NCI-H2029 (cell line): ENCODE measurements at places on chromosomes 1 and 21.

- peak; percentile 93 for DNase-seq
These were observed 158.4 kb upstream of the BACE2 start for GRCh38 chr21:41009398-41010100.

GRCh38 chr1:162753001-162753658 lies 37.4 kb upstream of the HSD17B7 start:
- no peak for DNase-seq

GRCh38 chr1:2102753-2103152 lies 52.5 kb downstream of the PRKCZ start:
- DNase-seq, result no peak

- DNase-seq, result no peak
These were observed 299.1 kb upstream of the DEPDC1 start for GRCh38 chr1:68795956-68796355.

DNA sequence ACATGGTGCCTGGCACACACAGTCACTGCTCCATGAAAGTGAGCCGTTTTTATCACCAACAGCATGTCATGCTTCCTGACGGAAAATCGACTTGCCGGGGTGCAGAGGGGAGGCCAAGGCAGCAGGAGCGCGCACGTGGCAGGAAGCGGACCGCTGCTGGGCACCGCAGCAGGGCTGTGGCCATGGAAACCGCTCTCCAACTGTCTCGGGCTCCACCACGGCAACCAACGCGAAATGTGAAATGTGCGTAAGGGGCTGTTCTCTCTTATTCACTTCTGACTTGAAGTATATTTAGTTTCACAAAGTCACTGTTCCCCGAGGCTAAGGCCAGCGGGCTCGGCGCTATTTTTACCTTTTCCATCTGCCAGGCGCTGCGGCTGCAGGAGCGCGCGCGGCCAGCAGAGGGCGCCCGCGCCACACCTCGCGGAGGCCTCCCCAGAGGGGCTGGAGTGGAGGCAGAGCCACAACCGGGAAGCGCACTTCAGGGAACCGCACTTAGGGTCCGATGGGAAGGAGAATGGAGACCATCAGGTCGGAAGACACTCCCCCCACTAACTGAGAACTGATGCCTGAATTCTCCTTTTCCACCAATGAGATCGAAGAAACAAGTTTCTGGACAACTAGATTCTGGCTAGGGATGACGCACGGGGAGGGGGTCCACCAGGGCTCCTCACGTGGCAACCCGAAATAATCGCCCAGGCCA lies 19.7 kb downstream of the RCC2 start:
- DNase-seq, result no peak

GRCh38 chr1:104987210-104987609 lies 1237.5 kb downstream of the AMY1C start:
- no peak for DNase-seq

DNA sequence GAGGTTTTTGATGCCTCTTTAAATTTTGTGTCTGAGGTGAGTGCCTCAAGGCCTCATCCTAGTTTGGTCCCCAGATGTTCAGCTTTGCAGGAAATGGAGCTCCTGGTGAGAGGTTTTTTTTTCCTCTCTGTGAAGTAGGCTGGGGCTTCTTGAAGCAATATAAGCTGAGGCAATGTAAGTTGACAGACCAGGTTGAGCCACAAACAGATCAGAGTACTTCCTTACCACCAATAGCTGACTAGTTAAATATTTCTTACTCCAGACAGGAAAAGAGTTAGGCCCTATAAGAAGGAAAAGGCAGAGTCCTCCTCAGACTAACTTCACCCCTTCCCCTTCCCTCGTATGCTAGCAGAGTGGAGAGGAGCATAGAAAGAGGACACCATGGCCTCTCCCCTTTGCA lies 341.0 kb downstream of the LMO4 start:
- no peak for DNase-seq

- no peak for DNase-seq
These were observed 227.7 kb downstream of the PRDM2 start for GRCh38 chr1:13927736-13928135.

GRCh38 chr1:91731815-91732214 lies 154.1 kb downstream of the TGFBR3 start:
- DNase-seq, result no peak

GRCh38 chr1:38940339-38941047 lies 1.1 kb downstream of the RHBDL2 start:
- no peak for DNase-seq

- peak; percentile 62 for DNase-seq
These were observed 55.5 kb downstream of the TRABD2B start for GRCh38 chr1:47941609-47942239.

GRCh38 chr1:95340061-95340460 lies 106.1 kb downstream of the RWDD3 start:
- DNase-seq, result no peak

GRCh38 chr1:110434946-110435345 lies 16.0 kb upstream of the PROK1 start:
- DNase-seq, result no peak
